ENCODE measurements at places on chromosomes 1 and 21.

DNA sequence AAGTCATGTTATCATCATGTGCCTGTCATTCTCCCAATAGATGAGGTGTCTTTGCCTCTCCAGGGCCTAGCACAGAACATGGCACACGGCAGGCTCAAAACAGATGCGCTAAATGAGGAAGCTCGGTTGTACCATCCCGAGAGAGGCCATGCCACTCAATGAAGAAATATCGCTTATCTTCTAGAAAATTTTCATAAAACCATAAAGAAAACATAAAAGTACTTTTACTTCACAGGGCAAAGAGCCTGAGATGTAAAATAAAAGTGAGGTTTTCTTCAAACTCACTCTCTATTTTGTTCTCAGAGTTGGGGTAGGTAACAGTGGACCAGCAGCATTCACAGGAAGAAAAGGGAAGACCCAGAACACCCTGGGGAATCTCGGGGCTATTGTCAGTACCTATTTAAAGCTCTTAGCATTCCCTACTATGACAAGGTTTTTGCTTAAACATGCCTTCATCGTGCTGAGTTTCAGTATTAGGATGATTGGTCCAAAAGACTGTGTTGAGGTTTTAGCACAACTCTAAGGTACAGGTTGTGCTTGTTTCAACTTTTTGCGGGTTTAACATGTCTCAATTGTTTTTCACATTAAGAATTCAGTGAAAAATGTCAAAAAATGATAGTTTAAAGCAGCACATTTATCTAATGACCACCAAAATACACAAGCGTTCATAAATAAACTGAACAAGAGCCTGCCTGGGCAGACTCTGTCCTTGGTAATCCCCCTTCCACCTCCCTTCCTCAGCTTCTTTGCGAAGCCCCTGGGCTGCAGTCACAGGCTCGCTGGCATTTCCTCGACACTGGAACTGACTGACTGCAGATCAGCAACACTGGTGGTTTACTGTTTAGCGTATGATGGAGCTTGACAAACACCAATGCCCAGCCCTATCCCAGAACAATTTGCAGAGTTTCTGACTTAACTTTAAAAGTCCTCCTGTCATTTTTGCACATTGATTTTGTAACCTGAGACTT is 55.6 kb downstream of the COQ8A start:
- DNase-seq, result no peak

GRCh38 chr1:59258412-59259032 is 38.4 kb upstream of the FGGY start:
- DNase-seq, result no peak

DNA sequence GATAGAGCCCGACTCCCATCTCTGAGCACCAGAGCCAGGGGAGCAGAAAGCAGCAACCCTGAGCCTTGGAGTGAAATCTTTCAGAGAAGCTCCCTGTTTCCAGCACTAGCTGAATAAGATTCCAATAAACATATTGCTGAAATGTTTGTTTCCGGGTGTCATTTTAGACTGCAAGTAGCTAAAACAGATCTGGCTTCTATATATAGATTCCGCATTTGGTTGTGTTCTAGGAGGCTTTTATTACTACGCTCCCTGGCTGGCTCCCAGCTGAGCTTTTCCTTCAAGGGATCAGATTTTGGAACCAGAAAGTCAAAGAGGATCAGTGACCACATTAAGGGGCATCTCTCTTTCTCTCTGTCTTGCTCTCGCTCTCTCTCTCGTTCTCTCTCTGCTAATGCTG is 88.2 kb downstream of the PAPPA2 start:
- DNase-seq, result no peak

- no peak for DNase-seq
Observed at GRCh38 chr1:8324176-8324810, 6.4 kb downstream of the SLC45A1 start.

DNA sequence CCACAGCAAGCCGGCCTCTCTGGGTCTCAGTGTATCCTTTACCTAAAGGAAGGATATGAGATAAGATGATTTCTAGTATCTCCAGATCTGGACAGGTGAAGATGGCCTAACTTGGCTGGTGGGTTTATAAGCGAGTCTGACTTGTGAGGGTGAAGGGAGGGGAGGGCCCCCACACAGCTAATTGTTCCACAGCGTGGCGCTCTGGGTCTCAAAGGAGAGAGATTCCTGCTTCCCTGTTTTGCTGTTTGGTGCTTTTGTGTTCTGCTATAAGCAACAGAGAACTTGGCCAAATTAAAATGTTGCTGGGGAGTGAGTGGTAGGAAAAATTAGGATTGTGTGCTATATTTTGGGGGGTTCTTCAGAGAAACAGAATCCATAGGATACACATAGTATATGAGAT is 28.9 kb upstream of the NLRP3 start:
- no peak for DNase-seq

GRCh38 chr1:175527773-175528172 is 215.6 kb downstream of the TNR start:
- no peak for DNase-seq

DNA sequence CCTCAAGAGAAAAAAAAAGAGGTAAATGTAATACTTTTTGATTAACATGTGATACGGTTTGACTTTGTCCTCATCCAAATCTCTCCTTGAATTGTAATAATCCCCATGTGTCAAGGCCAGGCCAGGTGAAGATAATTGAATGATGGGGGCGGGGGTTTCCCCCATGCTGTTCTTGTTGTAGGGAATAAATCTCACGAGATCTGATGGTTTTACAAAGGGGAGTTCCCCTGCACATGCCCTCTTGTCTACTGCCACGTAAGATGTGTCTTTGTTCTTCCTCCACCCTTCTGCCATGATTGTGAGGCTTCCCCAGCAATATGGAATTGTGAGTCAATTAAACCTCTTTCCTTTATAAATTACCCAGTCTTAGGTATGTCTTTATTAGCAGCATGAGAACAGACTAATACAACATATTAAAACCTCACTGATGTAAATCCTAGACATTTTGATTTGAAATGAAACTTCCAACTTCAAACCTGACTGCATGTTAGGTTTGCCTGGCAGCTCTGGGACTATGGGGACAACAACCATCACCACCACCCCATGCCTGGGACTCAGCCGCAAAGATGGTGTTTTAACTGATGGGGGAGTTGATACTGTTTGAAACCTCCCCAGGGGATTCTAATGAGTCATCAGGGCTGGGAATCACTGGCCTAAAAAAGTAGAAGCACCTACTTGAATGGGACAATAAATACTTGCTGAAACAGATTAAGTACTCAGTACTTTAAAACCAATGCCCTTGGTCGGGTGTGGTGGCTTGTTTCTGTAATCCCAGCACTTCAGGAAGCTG is 32.8 kb upstream of the BACH1 start:
- DNase-seq, result no peak

DNA sequence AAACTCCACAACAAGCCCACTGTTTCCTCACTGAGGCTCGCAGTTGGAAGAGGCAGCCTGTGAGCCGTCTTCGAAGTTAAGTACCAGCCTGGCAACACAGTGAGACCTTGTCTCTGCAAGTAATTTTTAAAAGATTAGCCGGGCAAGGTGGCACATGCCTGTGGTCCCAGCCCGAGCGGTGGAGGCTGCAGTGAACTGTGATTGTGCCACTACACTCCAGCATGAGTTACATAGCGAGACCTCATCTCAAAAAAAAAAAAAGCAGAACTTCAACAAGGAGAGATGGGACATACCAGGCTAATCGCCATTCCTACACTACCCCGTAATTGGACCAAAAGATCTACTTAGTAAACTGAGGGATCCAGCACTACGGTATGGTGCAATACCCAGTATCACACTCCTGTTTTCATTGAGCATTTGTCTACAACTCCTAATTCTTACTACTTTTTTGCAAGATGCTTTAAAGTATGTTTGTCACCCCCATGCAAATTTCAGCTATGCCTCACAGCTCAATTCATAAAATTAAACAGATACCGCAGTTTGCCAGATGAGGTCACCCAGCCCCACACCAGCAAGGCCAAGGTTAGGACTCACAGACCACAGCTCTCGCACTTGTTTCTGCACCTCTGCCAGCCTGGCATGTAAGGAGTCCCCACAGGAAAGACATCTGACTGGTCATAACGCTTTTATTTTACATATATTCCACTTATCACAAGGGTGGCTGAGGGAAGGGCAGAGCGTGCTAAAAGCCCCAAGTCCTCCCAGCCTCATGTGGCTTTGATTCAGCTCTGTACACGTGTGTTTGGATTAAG is 21.0 kb downstream of the SDE2 start:
- DNase-seq, result no peak

DNA sequence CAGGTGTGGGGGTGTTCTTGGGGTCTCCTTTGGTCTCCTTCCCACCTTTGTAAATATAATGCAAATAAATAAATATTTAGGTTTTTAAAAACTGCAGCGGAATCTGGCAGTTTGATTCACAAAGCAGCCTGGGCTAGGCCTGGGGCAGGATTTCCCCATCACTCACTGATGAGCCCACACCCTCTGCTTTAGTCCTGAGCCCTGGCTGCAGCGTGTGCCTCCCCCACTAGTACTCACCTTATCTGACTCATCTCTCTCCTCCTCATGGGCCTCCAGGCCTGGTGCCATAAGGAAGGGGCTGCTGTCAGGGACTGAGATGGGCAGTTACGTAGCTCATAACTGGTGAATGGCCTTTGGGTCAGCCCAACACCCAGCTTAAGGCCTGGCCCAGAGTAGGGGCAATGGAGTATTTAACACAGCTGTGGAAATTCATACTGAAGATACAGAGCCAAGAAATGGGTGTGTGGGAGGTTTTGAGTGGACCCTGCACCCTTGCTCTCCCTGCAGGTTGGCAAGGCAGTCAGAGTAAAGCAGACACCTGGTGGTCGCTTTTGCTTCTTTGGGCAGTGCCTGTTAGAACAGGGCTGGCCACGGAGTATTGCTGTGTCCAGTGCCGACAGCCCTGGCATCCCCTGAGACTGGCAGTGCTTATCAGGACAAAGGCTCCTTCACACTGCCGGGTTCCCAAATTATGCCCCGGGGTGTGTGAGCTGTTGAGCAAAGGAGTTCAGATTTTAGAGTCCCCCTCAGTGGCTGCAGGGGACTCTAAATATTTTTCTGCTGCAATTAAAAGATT is 39.7 kb downstream of the AZIN2 start:
- no peak for DNase-seq

- DNase-seq, result no peak
Observed at GRCh38 chr1:115423776-115424175, 85.7 kb upstream of the NGF start.

- no peak for DNase-seq
Observed at GRCh38 chr1:23179862-23180261, 11.2 kb upstream of the LUZP1 start.

GRCh38 chr1:189429610-189430009 is 1048.1 kb downstream of the BRINP3 start:
- DNase-seq, result no peak

DNA sequence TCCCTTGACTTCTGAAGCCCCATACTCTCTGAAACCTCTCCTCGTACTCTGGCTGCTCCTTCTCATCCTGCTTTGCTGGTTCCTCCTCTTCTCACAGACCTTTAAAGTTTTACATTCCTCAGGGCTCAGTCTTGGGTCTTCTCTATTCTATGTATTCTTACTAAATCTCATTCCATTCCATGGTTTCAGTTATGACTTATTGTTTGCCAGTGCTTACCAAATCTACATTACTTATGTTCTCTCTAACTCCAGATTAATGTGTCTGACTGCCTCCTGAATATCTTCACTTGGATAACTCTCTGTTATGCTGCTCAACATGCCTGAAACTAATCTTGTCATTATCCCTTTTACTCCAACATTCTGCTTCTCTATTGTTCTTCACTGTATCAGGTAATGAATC is 5.4 kb upstream of the SLC35D1 start:
- DNase-seq, result no peak

DNA sequence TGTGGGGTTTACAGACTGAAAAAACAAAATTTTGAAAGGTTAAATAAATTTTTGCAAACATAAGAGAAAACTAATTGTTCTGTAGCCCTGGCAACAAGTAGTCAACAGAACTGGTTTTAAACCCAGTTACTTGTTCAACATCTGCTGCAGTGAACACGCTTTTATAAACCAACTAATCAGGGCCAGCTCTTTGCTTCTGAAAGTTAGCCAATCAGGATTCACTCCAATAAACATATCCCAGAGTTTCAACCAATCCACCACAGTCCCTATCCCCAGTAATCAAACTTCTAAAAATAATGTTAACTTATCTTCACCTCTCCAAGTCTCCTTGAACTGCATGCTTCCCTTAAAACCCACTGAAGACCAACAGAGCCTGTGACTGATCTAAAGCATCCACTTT is 306.6 kb downstream of the CTH start:
- DNase-seq, result no peak

- DNase-seq, result no peak
Observed at GRCh38 chr1:194014014-194014413, 827.6 kb upstream of the B3GALT2 start.

- no peak for DNase-seq
Observed at GRCh38 chr1:182622901-182623528, 18.8 kb upstream of the RGS16 start.

- DNase-seq, result no peak
Observed at GRCh38 chr1:209670441-209671082, 4.7 kb upstream of the G0S2 start.

DNA sequence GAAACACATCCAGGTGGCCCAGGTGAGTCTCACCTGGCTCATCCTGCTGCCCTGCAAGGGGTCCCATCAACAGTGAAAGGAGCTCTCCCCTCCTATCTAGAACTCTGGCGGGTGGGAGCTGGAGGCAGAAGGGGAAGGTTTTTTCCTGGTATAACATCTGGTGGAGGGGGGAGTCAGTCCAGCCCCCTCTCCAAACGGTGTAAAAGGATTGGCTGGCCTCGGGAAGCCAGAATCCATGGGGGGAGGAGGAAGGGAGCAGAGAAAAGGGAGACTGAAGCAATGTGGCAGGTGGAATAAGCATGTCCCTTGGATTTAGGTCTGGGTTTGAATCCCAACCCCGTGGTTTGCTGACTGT is 1.2 kb upstream of the CAMK2N1 start:
- DNase-seq, result no peak

DNA sequence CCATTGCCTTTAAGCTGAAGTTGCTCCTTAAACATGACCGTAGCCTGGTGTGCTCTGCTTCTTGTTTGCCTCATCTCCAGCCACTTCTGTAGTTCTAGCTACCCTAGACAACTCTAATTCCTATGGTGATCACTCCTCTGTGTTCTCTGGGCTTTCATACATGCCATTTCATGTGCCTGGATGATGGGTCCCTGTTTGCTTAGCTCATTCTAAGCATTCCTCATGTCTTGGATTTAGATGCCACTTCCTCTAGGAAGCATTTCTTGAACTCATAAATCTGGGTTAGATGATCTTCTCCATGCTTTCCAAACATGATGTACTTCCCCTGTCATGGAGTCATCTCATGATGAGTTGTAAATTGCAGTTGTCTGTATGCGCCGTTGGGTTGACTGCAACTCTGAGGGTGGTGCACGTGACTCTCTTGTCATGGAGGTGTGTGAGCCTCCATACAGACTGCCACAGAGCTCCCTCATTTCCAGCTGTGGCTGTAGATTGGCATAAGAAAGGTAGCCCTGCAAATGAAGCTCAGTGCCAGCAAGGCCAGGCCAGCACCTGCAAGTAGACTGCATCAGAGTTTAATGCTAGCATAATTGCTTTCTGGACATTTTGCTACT is 77.2 kb downstream of the LAMC1 start:
- no peak for DNase-seq

- no peak for DNase-seq
Observed at GRCh38 chr1:229664133-229664689, 38.2 kb downstream of the URB2 start.

GRCh38 chr1:152735648-152736047 is 22.2 kb upstream of the KPRP start:
- no peak for DNase-seq
